Retina (tissue), 1 donor: ENCODE measurements at places on chromosomes 6 and 20.

- DNase-seq = no peak
Measured at GRCh38 chr6:160363016-160363996, 15.1 kb downstream of the SLC22A3 start.

GRCh38 chr6:57195457-57195856 lies 23.3 kb downstream of the BAG2 start:
- no peak for DNase-seq

- no peak for DNase-seq
Measured at GRCh38 chr6:5761370-5761769, 245.4 kb downstream of the NRN1 start.

- no peak for DNase-seq
Measured at GRCh38 chr6:129929433-129929832, 68.3 kb upstream of the TMEM244 start.

DNA sequence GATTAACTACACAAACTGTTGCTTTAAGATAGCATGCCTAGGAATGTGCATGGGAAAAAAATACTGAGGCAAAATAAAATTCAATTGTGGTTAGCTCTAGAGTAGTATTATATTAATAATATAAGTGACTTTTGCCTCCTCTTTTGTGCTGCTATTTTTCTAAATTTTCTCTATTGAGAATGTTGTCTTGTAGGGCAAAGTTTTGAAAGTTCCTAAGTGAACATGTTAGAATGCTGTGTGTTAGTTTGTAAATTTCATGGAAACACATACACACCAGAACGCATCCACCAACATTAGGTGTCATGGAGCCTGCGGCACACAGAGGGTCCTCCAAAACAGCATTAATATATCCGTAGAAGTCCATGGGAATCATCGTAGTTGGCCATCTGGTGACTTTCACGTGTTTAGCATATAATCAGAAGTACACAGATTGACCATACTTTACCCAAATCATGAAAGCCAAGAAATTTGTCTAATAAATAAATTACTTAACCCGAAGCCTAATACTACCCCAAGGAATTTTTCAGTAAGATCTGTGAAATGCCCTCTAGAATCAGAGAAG lies 25.6 kb downstream of the ARHGAP18 start:
- DNase-seq = no peak
